ENCODE measurements at places on chromosomes 4 and X.

DNA sequence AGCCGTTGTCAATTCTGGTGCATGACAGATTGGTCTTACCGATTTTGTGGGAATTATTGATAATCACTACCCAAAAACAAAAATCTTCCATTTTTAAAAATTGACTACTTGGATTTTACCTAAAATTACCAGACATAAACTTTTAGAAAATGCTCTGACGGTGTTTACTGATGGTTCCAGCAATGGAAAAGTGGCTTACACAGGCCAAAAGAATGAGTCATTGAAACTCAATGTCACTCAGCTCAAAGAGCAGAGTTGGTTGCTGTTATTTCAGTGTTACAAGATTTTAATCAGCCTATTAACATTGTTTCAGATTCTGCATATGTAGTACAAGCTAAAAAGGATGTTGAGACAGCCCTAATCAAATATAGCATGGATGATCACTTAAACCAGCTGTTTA, 23.0 kb upstream of the UGT2B17 start:
- no peak for DNase-seq

DNA sequence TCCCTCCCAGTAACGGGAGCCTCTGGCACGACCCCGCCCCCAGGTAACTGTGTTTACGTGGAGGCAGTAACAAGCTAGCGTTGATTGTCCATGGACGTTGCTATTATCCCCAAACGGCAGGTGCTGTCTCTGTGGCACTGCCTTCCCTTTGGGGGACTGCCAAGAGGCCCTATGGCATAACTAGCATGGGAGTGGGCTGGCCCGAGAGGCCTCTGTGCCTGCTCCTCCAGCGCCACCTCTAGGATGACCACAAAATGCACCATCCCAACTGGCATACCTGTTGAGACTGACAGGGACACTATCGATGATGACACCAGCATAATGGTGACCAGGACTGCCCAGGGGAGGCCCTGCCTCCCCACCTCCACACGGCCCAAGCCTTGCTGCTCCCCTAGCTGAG, 1.5 kb downstream of the SRPK3 start:
- DNase-seq = no peak

DNA sequence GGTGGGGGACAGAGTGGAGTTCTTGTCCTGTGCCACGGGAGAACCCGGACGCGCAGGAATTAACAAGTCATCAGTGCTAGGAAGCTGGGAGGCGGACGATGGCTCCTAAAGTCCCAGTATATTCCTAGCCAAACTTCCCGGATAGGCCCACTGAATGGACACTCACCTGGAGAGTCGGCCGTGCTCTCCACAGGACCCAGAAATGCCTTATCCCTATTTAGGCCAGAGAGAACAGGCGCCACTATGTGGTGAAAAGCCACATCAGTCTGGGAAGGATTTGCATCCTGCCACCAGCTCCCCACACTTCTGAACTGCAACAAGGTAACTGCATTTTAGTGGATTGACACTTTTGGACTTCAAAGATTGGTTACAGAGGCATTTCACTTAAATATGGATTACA, 1.1 kb downstream of the CFAP299 start:
- peak; percentile 57 for DNase-seq

DNA sequence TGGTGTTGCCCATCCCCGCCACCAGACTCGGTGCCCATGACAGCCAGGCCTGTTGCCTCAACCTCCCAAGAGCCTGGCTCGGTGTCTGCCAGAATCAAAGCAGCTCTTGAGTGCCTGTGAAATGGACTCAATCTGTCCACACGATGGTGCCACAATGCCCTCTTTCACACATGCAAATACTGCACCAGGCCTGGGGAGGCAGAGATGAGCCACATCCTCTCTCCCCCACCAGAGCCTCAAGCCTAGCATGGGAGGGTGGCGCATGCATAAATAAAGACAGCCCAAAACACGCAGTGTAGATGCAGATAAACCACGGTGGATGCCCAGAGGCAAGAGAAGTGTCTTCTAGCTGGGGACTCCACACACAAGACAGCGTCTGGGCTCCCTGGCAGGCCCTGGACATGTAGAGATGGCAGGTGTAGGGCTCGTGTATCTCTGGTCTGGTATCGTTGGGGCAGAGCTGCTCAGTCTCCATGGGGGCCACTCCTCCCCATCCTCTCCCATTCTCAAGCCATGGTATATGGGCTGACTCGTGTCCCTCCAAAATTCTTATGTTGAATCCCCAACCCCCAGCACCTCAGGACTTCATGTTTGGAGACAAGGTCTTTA, 65.6 kb downstream of the JAKMIP1 start:
- DNase-seq = no peak

- no peak for DNase-seq
These were observed 18.5 kb downstream of the UGT2B15 start for GRCh38 chr4:68651932-68652331.

Data from retina (tissue), 1 donor.